ENCODE measurements at places on chromosomes 16 and 17. TPM values are rescaled to one million over a fixed set of nuclear protein-coding genes. Genes with fewer than 3 reads are reported as not detected.
A peak's percentile ranks its signal among the peaks of the same experiment; 100 is the strongest.

TRAPPC1 gene
- total RNA-seq, result 42.7 TPM

GRCh38 chr16:17476414-17477259 is 5.9 kb upstream of the XYLT1 start:
- peak; percentile 65 for DNase-seq

GRCh38 chr16:79532785-79533184 is 67.8 kb downstream of the MAF start:
- no peak for DNase-seq

DNA sequence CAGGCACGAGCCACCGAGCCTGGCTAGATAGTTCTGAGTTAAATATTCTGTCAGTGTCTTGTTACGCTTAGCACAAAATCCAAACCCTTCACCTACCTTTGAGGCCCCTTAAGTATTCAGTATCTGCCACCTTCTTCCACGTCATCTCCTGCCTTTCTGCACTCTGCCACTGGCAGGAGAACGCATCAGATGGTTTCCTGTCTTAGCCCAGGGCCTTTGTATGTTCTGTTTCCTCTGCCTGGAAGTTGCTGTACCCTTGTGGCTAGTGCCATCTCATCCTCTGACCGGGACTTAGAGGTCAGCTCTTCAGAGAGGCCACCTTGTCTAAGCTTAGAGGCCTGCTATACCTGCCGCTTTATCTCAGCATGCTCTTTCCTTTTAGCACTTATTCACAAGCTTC is 67.5 kb upstream of the LGALS9 start:
- DNase-seq, result no peak

DNA sequence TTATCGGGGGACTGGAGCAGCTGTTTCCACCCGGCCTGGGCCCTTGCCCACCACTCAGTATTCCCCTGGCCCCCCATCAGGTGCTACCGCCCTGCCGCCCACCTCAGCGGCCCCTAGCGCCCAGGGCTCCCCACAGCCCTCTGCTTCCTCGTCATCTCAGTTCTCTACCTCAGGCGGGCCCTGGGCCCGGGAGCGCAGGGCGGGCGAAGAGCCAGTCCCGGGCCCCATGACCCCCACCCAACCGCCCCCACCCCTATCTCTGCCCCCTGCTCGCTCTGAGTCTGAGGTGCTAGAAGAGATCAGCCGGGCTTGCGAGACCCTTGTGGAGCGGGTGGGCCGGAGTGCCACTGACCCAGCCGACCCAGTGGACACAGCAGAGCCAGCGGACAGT is 6.1 kb upstream of the TMEM88 start:
- no peak for DNase-seq

GRCh38 chr16:84072014-84072413 is 29.4 kb upstream of the SLC38A8 start:
- DNase-seq, result no peak

DNA sequence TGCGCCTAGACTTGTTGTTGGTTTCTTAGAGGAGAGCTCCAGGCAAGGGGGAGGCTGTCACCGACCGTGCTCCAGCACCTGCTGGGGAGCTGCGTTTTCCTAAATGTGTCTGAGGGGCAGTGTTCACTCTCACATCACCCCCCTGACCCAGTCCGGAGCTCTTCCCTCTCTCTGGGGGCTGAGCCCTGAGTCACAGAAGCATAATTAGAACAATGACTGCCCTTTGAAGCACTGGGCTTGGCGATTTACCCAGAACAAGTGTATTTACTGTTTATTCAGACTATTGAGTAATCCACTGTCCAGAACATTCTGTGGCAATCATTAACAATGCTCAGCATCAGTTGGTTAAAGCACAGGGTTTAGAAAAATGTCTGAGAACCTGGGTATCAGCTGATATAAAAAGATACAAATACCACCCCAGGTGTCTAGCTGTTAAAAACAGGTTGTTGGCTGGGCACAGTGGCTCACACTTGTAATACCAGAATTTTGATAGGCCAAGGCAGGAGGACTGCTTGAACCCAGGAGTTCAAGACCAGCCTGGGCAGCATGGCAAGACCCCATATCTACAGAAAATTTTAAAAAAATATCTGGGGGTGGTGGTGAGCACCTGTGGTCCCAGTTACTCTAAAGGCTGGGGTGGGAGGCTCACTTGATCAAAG is 8.1 kb downstream of the CES4A start:
- DNase-seq, result no peak

DNA sequence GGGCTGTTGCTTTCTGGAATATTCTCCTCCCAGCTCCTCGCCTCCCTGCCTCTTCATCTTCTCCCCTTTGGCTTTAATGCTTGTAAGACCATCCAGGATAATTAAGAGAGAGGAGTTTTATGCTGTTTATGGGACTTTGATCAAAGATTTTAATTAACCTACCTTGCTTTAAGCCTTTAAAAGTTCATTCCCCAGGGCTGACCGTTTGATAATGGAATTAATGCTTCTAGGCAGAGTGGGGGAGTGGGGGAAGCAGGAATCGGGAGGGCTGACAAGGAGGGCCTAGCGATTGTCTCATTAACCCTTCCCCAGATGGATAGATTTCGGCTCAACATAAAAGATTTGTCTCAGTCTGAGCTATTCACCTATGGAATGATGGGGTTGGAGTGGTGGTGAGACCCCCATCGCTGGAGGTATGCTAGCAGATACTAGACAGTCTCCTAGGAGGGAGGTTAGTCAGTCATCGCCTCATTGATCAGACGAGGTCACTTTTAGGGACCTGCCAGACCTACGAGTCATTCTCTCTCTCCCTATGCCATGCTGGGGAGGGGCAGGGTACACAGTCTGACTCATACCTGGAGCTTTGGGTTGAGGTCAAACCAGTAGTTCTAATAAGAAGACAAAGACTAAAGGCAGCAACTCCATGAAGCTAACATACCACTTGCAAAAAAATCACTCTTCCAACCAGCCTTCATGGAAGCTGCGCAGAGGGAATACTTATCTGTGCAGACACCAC is 236.6 kb upstream of the NLRP1 start:
- no peak for DNase-seq

GRCh38 chr16:61263400-61263799 is 772.8 kb downstream of the CDH8 start:
- no peak for DNase-seq

Measured in transverse colon (tissue), 4 donors.